Fibroblast of mammary gland (primary cell): ENCODE measurements at places on chromosomes 16 and 17.

DNA sequence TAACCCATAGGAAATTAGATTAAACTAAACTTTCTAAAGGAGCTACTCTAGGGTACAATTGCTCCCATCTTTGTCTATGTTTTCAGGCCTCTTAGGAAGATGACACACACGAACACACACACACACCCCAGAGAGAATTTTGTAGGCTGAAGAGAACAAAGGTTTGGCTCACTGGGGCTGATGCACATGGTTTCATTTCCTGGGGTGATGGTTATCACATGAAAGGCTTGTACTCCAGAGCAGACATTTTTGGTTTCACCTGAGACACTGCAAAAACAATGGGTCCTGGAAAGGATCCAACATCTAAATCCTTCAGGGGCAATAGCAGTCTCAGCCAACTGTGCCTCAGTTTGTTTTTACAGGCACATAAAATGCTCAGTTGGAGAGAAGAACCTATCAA lies 62.8 kb downstream of the GRB7 start:
- DNase-seq = no peak

DNA sequence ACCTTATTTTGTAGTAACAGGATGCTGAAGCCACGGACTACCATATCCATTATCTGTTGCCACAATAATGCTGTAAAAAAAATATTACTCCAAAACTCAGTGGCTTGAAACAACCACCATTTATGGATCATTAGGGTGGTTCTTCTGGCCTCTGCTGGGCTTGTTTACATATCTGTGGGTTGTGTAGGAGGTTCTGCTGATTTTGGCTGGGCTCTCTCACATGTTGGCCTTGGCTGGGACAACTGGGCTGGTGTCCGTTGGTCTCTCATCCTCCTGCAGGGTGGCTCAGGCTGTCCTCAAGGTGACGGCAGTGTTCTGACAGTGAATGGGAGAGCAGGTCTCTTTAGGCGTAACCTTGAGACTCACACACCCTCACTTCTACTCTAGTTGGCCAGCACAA lies 76.0 kb downstream of the GPR139 start:
- DNase-seq = no peak

- peak; percentile 92 for DNase-seq
Measured at GRCh38 chr16:76535-77272, 1.3 kb upstream of the MPG start.

- DNase-seq = no peak
Measured at GRCh38 chr16:58086381-58087208, 42.6 kb downstream of the CFAP20 start.

DNA sequence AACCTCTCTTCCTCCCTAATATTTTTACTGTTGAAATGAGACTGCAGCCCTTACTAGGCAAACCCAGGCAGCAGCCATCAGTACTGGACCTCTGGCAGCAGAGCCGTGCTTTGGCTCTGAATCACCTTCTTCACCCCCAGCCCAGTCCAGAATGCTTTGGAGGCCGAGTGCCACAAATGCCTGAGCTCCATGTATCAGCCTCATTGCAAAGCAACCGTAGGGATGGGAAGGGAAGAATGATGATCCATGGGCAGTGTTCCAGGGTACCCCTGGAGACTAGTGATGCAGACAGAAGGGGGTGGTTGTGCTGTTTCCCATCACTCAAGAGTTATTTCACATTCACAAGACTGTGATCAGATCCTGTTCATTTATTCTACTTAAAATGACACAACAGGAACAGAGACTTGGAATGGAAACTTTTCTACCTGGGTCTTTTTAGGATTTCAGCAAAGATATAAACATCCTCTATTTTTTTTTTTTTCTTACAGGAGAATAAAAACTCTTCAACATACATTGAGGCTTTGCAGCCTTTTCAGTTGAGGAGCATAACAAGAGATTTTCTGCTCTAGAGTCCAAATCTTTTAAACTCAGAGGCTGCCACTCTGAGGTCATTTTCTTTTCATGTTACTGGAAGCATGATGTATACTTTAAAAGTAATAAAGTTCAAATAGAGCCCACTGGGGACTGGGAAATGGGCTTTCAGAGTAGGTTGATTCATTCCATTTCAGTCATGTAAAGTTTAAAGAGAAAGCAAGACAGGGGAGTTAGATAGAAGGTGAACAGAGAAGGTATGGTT lies 138.3 kb downstream of the KCNJ2 start:
- peak; percentile 27 for DNase-seq

GRCh38 chr16:88804552-88805339 lies 1.2 kb downstream of the CDT1 start:
- no peak for DNase-seq

DNA sequence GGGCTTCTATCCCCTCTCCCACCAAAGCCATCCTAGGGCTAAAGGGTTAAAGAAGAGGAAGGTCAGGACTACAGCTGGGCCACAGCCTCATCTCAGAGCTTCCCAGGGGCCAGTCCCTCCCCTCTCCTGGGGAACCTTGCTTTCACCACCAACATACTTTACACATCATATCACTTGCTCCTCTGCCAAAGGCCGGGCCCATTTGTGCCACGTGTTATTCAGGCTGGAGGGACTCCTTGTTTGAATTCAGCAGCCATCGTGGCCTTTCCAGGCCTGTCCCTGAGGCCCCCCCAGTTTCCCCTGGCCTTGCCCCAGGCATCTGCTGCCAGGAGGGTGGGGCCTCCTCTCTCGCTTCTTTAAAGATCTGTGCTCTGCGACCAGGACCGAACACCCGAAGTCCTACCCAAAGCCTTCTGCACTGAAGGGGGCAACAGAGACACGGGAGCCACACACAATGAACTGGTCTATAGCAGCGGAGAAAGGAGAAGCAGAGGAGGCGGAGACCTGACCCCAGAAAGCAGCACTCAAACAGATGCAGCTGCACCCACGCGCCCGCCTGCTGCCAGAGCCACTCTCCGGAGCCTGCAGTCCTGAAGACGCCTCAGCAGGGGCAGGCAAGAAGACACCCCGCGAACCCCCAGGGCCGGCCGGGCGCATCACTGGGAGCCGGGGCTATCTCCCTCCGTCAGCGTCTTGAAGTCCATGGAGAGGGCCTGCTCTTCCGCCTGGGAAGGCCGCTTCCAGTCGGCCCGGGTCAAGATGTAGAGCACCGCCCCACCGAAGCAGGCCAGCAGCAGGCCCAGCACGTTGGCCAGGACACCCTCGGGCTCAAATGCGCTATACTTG lies 12.1 kb downstream of the CYB561 start:
- DNase-seq = peak; percentile 98

DNA sequence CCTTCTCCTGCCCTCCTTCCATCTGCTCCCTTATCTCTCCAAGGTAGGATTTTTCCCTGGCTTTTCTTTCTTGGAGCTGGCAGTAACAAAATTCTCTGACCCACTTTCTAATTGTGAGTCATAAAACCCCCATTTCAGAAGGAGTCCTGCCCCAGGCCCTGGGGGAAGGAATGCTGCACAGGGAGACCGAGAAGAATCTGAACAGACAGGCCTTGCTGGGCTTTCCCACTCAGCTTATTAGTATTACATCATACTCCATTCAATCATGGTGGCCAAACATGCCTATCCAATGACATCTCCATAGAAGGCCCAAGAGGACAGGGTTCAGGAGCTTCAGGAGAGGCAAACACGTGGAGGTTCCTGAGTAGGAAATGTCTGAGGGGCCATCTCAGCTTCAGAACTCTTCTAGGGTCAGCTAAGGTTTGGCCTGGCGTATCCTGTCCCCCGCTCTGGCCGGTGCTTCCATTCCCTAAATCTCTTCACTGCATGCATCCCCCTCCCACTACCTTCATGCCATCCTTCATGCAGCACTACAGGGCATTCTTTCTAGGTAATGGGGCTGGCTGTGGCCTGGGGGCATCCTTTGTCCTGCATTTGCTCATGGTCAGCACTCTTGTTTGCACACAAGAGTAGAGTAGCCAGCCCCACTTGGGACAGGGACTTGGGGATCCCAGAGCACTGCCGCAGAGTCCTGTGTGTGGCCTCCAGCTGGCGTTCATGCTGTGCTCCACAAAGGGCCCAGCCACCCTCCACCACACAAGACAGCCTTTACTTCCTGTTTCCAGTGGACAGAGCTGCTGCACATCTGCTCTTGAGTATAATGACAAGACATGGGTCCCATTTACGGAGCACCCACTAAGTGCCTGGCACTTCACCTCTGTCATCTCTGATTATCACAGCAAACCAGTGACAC lies 8.2 kb downstream of the SLC6A2 start:
- no peak for DNase-seq

DNA sequence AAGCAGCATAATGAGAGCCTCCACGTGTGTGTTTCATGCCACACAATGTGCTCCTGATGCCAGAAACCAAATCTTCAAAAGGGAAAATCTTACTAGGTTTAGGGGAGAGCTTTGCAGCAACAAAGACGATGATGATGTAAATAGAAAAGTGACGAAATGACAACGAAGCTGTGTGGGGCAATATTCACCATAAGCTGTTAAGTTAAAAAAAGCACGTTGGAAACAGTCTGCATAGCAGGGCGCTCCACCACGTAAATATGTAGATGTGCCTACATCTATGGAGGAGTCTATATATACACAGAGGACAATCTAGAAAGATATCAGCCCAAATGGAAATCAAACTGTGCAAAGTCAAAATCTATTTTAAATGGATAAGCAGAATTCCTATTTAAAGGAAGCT lies 61.0 kb downstream of the RPH3AL start:
- no peak for DNase-seq

- no peak for DNase-seq
Measured at GRCh38 chr16:66324815-66325515, 41.5 kb upstream of the CDH5 start.

DNA sequence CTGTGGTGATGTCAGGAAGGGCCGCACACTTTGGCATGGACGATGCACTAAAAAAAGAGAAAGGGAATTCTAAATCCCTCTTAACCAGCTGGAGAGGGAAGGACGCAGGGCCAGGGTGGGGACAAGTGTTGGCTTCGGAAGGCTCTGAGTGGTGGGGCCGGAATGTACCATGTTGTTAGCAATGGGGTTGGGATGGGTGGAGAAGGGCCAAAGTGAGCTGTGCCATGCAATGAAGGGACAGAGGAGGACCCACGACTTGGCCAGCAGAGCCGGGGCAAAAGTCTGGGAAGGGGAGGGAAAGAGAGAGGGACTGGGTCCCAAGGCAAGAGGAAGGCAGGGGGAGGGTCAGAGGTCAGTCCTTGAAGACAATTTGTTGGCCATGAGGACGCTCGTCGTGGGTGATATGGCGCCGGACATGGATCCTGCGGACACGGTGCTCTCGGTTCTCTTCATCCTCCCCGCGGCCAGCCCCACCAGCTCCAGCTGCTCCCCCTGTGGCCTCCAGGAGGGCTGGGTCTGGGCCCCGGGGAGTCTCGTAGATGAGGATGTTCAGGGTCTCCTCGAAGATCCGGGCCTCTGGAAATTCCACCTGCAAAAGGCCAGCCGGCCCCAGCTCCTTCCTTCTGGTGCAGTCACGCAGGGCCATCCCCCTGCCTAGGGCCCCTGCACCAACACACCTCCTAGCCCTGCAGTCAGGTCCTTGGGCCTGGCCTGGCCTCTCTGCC lies 6.4 kb downstream of the ASPHD1 start:
- DNase-seq = no peak

DNA sequence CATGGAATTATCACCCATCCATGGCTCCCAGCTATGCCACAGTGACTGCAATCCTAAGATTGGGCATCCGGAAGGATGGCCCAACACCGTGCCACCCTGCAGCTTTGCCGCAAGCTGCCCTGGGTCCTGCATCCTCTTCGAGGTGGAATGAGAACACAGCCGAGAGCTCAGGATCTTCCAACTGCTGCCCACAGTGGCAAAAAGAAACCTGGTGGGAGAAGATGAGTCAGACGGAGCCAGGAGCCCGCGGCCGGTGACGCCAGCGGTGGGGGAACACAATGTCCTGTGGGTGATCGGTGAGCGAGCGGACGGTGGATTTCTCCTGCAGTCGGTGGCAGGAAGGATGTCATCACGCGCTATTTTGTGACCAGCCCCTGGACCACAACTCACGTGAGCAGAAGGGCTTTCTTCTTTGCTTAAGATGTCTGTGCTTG lies 20.1 kb downstream of the CD7 start:
- peak; percentile 98 for DNase-seq

- peak; percentile 26 for DNase-seq
Measured at GRCh38 chr17:19928299-19928698, 49.3 kb downstream of the AKAP10 start.

DNA sequence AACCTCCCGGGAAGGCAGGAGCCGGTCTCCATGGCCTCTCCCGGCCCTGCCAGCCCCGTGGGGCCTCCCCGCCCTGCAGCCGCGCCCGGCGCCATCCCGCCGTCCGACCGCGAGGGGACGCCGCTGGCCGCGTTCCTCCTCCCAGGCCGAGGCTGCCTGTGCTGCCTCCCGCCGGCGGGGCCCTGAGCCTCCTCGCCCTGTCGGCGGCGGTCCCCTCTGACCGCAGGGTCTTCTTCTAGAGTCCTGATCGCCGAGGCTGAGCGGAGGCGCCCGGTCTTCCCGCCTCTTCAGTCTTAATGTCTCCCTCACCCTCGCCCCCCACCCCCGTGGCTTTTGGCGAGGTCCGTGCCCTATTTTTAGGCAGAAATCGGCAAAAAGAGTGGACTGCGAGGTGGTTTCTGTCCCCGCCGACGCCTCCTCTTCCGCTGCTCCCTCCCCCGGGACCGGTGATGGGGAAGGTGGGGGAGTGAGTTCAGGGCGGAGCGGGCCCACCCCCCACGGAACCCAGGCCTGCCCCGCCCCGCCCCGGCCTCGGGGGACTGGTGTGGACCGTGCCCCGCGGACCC lies 794 bp upstream of the CPNE7 start:
- DNase-seq = peak; percentile 71

DNA sequence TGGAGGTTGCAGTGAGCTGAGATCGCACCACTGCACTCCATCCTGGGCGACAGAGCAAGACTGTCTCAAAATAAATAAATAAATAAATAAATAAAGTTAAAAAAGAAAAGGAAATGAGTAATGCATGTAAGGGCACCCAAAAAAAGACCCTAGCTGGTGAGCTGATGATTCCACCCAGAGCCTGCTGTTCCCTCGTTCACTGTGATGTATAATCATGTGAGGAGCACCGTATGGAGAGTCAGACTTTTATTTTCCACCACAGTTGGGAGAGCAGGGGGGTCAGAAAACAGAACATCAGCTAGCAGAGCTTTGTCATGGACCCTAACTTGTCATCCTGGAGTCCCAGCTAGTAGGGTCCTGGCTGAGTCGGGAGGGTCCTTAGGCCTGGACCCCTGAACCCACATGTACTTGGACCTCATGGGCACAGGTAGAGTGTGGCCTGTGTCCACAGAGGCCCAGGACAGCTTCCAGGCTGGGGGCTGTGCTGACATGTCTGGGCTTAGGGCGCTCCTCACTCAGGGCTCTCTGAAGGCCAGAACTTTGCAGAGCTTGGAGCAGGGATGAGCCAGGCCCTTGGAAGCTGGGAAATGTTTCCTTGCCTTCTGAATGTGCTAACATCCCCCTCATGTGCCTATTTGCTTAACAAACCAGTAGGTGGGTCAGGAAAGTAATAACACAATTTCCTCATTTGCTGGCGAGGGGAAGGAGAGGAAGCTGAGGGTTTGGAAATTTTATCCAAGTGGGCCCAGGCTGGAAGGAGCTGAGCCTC lies 18.8 kb upstream of the LASP1NB start:
- DNase-seq = peak; percentile 37

DNA sequence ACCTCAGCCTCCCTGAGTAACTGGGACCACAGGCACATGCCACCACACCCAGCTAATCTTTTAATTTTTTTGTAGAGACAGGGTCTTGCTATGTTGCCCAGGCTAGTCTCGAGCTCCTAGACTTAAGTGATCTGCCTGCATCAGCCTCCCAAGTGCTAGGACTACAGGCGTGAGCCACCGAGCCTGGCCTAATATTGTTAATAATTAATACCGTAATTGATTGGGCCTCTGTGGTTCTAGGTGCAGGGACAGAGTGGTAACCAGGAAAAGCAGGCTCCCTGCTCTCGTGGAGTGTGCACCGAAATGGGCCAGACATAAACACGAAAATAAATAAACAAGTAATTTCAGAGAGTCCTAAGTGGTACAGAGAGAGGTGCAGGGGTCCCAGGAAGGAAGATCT lies 241.0 kb downstream of the GSG1L start:
- no peak for DNase-seq
